ENCODE measurements at places on chromosomes 5 and 9. TPM values are rescaled to one million over a fixed set of nuclear protein-coding genes. Genes with fewer than 3 reads are reported as not detected.

Gene ABO
- total RNA-seq: not detected

Gene IFNB1
- not detected for total RNA-seq

Gene ZBTB34
- total RNA-seq: 13.2 TPM

Gene FBP2
- total RNA-seq: not detected

Gene EIF4E1B
- total RNA-seq: not detected

Gene BASP1
- 66.4 TPM for total RNA-seq

Gene SEMA5A
- not detected for total RNA-seq

Gene PAEP
- total RNA-seq: not detected

Gene P4HA2
- total RNA-seq: 0.25 TPM

Gene SNCB
- total RNA-seq: not detected
